NCI-H1694 treated with DMSO at 0.1 percent for 48 hours (cell line): ENCODE measurements at places on chromosomes 5 and 9.

- no peak for DNase-seq
Measured at GRCh38 chr5:9681706-9682105, 51.6 kb upstream of the TAS2R1 start.

DNA sequence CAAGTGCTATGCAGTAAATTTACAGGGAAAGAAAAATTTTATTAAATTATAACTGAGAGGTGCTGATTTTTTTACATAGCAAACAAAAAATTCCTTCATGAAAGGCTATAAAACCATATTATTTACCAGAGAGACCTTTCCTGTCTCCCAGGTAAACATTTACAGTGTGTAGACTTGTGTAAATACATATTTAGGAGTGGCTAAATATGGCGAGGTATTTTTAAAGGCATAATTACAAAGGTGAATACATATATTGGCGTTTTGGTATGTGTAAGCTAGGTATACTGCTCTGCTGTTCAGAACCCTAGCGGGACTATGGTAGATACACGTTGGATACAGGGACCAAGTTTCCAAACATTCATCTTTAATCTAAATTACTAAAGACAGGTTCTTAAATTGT is 170.6 kb upstream of the MEF2C start:
- no peak for DNase-seq

GRCh38 chr5:59588922-59589321 is 304.6 kb downstream of the PDE4D start:
- no peak for DNase-seq

GRCh38 chr5:122864400-122864799 is 19.0 kb downstream of the SNX24 start:
- DNase-seq: no peak

DNA sequence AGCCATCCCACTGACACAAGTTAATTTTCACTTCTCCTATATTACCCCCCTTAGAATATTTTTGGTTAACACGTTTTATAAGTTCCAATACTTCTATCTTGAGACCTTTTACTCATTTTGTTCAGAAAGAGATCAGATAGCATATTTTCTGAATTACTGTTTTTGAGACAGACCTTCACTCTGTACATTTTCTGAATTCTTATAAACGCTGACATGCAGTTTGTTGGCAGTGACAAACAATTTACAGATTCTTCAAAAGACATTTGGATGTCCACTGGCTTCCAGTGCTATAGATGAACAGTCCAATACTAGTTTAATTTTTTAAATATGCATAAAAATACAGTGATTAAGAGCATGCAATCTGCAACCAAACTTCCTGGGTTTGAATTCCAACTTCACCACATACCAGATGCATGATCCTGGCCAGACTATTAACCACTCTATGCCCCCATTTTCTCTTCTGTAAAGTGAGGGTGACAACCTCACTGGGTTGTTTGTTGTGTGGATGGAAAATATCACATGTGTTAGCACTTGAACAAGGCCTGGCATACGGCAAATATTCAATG is 142.1 kb downstream of the AGTPBP1 start:
- no peak for DNase-seq

DNA sequence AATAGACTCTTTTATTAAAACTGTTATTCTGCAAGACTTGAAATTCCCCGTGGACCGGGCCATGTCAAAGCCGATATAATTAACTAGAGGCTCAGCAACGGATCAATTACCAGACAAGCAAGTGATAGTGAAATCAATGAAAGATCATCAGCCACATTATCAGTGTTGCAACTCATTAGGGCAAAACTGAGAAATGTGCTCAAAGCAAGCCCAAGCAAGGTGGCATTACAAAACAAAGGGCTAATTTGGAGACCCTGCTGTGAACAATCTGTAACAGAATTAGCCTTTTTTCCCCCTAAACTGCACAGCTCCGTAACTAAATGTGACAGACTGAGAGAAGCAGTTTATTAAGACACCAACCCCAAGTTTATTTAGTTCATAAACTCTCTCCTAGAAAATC is 140.3 kb downstream of the BNC2 start:
- no peak for DNase-seq

DNA sequence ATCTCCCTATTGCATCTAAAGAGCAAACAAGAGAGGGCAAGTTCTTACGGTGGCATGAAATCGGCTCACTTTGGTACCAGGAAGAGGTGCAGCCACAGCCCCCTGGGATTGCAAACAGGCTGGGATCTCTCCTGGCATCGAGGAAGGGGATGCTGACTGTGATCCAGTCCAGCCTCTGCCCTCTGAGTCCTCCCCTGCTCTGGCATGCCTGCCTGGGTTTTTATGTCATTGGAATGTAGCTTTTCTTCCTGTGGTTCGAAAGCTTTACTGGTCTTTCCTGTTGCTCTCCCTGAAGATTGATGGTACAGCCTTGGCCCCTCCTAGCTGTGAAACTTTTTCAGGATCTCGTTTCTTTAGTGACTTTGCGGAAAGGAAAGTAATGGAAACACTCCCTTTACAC is 6.6 kb downstream of the SLC46A2 start:
- DNase-seq: no peak

DNA sequence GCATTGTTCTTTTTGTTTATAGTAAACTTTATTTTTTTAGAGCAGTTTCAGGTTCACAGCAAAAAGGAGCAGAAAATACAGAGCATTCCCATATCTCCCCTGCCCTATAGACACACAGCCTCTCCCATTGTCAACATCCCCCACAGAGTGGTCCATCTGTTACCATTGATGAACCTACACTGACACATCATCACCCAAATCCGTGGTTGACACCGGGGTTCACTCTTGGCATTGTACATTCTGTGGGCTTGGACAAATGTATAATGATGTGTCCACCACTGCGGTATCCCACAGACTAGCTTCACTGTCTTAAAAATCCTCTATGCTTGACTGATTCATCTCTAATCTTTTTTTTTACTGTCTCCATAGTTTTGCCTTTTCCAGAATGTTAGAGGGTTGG is 120.7 kb upstream of the SPATA31C2 start:
- no peak for DNase-seq

GRCh38 chr5:35657877-35658276 is 40.2 kb downstream of the SPEF2 start:
- no peak for DNase-seq

GRCh38 chr5:96683810-96684209 is 21.6 kb downstream of the CAST start:
- DNase-seq: no peak

DNA sequence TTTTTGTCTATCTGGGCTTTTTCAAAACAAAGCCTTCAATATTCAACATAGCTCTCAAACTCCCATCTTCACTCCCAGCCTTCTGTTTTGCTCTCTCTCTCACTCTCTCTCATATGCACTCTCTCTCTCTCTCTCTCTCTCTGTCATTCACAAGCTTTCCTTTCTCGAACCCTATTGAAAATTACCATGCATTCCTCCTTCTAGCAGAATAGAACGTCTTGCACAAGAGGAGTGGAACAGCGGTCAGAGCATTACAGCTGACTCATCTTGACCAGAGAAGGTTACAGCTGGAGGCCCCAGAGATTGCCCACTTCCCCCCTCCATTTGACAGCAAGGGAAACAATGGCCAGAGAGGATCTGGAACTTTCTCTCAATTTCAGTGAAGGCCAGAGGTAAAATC is 51.0 kb upstream of the LIFR start:
- no peak for DNase-seq

DNA sequence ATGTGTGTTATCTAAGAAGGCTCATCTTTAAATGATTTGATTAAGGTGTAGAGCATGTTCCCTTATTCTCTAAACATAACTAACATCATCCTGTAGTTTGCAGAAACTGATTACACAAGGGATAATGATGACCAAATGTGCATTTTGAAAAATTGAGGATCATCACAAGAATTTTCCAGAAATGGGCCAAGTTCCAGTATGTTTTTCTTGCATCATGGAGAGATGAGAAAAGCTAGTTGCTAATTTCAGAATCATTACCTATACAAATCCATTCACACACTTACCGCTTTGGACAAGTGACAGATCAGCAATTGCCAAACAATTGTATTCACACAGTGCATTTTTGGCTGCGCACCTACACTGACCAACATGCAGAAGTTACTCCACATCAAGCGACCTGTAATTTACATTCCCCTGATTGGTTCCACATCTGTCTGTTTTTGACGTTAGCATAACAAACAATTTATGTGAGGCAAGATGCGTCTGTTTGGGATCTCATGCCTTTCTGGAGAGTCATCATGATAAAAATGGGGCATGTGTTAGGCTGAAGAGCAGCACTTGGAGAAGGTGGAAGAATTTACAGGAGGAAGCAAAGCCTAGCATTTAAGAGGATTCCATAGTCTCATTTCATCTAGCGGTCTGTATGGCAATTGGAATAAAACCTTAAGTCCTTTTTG is 2.8 kb upstream of the BNC2 start:
- DNase-seq: no peak

DNA sequence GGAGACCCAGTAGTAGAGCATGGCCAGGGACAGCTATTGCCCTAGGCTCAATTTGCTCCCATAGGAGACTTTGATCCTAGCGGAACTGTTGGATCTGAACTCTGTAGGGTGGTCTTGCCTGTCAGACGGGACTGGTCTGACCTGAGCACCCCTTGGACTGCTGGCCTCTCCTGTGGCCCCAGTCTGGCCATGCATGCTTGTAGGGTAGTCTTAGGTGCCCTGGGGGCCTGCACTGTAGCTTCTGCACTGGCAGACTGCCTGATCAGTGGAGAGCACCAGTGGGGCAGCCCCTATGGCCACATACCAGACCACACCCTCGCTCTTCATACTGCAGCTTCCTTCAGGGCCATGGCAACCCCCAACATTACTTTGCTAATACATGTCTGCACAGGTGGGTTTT is 396.1 kb upstream of the GRAMD2B start:
- DNase-seq: no peak

- no peak for DNase-seq
Measured at GRCh38 chr5:111972080-111972479, 215.1 kb upstream of the NREP start.

GRCh38 chr9:30289435-30289834 is 2095.0 kb upstream of the ACO1 start:
- no peak for DNase-seq

GRCh38 chr9:131298341-131298740 is 8.8 kb downstream of the PLPP7 start:
- DNase-seq: no peak

DNA sequence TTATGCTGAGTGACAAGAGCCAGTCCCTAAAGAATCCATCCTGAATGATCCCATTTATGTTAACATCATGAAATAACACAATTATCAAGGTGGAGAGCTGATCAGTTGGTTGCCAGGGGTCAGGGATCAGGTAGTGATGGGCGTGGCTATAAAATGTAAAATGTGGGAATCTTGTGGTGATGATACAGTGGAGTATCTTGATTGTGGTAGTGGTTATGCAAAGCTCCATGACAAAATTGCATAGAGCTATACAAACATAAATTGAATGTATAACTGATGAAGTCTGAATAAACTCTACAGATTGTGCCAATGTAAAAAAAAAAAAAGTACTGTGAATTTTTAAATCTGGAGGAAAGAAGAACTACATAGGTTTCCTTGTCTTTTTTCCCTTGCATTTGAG is 104.6 kb upstream of the SPATA31C2 start:
- no peak for DNase-seq

DNA sequence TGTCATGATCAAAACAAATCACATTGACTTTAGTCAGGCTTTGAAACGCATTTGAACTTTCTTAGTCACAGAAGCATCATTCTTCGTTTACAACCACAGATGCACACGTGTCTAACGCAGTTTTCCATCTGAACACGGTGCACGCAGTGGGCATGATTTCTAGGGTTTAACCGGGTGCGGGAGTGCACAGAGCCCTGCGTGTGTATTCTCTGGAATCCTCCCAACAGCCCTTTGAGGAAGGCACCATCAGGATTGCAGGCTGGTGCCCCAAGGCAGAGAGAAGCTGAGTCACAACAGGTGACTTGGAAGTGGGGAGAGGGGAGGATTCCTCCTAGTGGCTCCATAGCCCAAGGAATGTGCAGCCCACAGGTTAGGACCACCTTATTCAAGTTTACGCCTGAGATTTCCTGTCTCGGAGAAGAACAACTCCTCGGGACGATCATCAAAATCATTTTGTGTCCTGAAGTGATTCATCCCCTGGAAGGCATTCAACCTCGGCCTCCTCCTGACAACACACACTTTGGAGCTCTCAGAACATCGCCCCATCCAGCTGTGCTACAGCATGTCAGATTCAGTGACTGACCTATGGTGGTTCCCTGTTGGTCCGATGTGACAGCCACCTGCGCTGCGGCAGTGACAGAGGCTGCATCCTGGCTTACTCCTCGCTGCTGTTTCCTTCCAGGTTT is 13.1 kb downstream of the ROPN1L start:
- no peak for DNase-seq

DNA sequence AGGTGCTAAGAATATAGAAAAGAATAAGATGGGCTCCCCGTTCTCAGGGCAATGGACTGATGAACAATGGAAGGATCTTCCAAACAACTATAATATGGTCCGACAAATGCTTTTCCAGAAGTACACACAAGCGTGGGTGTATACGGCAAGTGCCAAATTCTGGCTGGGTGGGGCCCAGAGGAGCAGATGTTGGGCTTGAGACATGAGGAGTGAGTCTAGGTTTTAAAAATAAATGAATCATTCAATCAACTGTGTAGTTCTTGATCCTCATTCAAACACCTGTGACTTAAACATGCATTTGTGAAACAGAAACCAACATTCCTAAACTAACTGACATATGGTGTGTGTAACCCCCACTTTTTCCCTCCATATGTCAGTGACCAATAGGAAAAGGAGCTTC is 47.9 kb downstream of the MFAP3 start:
- DNase-seq: peak; percentile 41

DNA sequence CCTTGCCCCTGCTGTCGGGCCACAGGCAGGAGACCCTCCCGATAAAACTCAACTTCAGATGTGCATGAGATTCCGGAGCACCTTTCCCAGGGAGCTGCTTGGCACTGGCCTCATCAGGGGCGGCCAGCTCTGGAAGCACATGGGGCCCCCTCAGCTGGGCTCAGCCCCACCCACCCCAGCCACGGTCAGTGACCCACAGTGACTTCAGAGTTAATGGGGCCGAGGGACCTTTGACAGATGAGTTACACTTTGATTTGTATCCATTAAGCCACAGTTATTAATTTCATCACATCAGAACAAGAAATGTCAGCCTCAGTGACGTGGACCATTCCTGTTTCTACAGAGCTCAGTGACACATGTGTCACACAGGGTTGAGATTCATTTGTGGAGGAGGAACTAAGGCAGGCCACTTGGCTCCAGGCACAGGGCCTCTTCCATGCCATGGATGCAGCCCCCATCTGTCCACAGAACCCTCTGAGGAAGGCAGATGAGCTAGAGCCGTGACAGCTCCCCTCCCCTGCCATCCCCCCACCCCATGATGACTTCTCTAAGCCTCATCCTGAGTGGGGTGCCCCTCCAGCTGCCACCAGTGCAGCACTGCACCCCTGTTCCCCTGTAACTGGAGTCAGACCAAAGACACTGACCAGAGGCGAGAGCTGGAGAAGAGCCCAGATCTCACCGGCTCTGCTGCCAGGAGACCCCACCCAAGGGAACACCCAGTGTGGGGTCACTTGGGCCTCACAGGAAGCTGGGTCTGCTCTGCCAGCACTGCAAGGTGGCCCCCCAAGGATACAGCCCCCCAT is 69.4 kb upstream of the ADAMTS2 start:
- no peak for DNase-seq
